ENCODE measurements at places on chromosomes 2 and 18.

- peak; percentile 37 for DNase-seq
These were observed 72.6 kb upstream of the THUMPD2 start for GRCh38 chr2:39851651-39852110.

DNA sequence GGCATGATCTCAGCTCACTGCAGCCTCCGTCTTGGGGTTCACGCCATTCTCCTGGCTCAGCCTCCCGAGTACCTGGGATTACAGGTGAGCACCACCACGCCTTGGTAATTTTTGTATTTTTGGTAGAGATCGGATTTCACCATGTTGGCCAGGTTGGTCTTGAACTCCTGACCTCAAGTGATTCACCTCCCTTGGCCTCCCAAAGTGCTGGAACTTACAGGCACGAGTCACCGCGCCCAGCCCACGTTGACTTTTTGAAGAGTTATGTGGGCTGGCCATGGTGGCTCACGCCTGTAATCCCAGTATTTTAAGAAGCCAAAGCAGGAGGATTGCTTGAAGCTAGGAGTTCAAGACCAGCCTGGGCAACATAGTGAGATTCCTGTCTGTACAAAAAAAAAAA lies 20.8 kb downstream of the CCL20 start:
- no peak for DNase-seq

- no peak for DNase-seq
These were observed 224.5 kb downstream of the TRIB2 start for GRCh38 chr2:12941203-12941602.

GRCh38 chr2:140621583-140622362 lies 1509.0 kb downstream of the LRP1B start:
- no peak for DNase-seq

GRCh38 chr2:166614029-166614428 lies 120.0 kb upstream of the SCN7A start:
- DNase-seq: no peak

GRCh38 chr2:182381225-182381624 lies 45.6 kb downstream of the PDE1A start:
- DNase-seq: no peak

- no peak for DNase-seq
These were observed 35.6 kb upstream of the UBE2F start for GRCh38 chr2:237931205-237931721.

GRCh38 chr2:181354626-181355025 lies 102.6 kb upstream of the ITGA4 start:
- no peak for DNase-seq

DNA sequence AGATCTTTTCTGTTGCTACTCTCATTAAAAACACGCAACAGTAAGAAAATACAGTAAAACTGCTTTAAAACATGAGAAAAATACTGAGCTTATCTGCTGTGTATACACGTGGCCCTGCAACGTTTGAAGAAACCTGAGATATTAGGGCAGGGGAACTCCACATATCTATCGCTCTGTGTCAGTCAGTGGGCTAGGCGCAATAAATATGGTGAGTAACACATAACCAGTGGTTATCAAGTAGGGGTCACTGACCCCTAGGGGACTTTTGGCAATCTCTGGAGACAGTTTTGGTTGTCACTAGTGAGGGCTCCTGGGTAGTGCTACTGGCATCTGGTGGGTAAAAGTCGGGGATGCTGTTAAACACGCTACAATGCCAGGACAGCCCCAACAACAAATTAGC lies 14.9 kb downstream of the STAT1 start:
- no peak for DNase-seq

GRCh38 chr2:230758566-230759480 lies 46.2 kb downstream of the CAB39 start:
- DNase-seq: no peak

DNA sequence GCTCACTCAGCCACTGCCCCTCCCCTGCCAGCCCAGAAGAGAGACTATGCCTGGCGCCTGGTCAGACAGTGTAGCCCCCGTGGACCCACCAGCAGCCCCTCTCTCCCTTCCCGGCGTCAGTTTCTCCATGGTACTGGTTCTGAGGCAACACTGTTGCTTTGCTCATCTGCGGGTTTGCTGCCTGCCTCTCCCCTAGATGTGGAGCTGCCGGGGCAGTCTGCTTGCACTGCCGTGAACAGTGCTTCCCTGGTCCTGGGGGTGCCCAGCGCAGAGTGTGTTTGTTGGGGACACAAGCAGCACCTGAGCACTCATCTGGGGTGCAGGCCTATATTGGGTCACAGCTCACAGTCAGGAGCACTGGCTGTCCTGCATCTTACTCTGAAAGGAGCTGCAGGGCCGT lies 309.9 kb downstream of the NDUFA10 start:
- no peak for DNase-seq

DNA sequence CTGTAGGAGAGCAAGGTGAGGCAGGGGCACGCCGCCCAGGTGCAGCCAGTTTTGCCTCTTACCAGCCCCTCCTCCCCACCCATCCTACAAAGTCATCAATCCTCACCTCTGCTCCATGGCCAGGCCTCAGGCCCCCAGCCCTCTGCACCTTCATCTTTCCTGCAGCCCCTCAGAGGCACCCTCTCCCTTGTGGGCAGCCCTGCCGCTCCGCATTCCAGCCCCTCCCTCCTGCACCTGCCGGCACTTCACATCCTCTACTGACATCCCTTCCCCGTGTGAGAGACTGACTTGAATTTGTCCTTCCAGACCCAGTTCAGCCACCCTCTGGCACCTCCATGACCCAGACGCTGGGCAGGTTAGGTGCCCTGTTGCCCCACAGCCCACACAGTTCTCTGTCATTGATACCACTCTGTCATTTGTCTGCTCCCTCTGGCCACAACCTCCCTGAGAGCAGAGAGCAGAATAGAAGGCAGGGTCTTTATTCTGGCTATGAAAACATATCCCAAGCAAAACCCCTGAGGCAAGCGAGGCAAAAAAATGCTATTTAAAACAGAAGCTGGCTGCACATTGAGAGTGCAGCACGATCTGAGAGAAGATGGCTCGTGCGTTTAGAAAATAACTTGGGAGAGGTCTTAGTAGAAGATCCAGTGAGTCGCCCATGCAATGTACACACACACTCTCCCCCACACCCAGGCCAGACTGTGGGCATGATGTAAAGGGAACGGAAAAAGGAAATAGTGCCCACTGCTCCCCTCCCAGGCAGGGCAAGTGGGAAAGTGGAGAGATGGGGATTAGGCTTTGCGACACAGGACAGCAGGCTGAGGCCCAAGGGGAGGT lies 25.9 kb downstream of the SDC1 start:
- DNase-seq: peak; percentile 56

DNA sequence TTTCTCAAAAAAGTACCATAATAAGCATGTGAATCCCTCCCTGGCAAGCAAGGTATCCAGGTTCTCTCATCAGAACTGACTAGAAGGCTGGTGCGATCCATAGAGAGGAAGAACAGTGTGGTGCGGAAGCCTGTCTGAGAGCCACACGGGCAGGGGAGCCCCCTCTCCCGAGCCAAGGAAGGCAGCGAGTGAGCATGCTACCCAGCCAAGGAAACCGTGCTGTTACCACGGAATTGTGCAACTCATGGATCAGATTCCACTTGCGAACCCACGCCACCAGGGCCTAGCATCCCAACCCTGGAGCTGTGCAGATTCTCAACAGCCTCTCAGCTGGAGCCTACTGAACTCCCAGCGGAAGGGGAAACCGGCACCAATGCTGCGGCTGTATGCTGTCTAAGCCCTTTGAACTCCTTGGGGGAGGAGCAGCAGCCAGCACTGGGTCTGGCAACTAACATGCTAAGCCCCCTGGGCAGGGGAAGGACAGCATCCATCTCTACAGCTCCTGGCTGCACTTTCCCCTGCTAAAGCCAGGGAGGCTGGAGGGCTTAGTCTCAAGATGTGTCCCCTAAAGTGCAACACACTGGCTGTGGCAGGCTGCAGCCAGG lies 823.1 kb downstream of the EPHA4 start:
- DNase-seq: no peak

- DNase-seq: no peak
These were observed 14.0 kb downstream of the DYM start for GRCh38 chr18:49446481-49446880.

GRCh38 chr2:99715956-99716355 lies 226.1 kb upstream of the REV1 start:
- DNase-seq: no peak

- no peak for DNase-seq
These were observed 465.1 kb downstream of the TGIF1 start for GRCh38 chr18:3914833-3915610.

DNA sequence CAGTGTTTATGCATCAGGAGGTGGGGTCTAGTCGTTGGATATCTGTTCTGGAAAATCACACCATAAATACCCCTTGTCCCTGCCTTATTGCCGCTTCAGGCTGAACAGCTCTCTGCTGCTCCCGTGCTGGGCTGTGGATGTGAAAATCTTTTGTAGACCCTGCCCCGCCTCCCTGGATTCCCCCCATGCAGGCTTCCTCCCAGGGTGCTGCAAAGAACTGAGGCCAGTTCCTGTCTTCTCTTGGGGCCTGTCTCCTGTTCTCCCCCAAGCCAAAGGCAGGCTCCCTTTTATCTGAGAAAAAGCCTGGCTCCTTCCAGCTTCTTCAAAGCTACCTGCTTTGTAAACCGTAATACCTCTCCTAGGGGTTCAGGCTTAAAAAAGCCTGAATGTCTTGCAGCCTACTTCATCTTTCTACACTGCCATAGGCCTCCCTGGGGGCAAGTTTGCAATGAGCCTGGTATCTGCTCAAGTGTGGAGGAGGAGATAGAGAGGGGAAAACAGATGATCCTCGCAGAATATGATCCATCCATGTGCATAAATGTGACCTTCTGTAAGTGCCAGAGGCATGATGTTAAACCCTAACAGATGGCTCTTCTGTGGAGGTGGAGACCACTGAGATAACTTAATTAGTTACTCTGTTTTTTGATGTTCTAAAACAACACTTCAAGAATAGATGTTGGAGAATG lies 55.3 kb downstream of the VWA3B start:
- no peak for DNase-seq

DNA sequence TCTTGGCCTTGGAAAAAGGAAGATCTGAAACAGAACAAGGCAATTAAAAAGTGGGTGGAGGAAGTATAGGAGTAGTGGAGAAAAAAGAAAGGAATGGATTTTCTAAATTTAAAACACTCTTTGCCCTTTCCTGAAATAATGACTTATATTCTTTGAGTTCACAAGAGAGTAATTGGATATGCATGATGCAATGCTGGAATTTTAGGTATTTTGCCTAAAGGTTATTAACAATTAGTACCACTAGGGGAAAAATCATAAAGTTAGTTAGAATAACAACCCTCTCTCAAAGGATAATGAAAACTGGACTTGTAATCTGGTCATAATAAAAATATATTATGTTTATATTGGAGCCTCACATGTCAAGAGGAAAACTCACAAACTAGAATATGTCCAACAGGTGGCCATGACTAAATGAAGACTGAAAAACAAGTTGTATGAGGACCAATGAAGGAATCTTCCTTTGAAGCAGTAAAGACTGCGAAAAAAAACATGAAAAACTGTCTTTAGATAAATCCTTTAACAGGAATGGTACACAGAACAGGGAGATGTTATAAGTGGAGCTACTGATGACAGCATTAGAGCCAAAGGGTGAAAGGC lies 281.8 kb downstream of the NCKAP5 start:
- no peak for DNase-seq

DNA sequence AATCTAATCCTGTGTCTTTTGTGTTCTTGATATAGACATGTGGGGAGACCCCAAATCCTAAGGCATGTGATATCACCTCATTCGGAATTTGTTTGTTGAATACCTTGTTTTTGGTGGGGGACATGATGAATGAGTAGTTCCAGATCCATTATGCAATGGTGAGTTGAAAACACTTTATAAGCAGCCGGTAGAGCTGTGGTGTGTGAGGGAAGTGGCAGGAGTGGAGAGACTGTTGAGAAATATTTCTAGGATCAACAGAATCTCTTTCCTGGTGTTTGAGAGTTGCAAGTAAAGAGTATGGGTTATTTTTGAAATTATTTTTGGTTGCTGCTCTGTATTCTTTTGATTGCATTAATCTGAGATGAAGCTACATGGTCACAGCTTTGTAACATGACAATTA lies 34.4 kb downstream of the LHCGR start:
- no peak for DNase-seq

- no peak for DNase-seq
These were observed 264.5 kb downstream of the CNTNAP5 start for GRCh38 chr2:124289615-124290014.

DNA sequence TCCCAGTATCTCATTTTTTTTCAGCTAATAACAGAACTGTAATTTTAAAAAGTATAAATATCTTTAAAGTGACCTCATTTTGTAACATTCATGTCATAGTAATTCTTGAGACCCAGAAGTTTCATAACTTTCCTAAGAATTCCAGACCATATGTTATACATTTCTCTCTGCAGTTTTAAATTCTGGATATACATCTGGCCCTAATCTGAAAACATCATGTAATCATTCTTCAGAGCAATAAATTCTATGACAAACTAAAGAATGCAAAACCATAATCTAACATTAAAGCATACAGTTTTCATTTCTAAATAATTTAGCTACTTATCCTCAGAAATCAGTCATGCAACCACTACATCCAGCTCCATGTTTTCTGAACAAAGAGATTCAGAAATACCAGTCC lies 198.3 kb upstream of the SLC35G4 start:
- DNase-seq: no peak

DNA sequence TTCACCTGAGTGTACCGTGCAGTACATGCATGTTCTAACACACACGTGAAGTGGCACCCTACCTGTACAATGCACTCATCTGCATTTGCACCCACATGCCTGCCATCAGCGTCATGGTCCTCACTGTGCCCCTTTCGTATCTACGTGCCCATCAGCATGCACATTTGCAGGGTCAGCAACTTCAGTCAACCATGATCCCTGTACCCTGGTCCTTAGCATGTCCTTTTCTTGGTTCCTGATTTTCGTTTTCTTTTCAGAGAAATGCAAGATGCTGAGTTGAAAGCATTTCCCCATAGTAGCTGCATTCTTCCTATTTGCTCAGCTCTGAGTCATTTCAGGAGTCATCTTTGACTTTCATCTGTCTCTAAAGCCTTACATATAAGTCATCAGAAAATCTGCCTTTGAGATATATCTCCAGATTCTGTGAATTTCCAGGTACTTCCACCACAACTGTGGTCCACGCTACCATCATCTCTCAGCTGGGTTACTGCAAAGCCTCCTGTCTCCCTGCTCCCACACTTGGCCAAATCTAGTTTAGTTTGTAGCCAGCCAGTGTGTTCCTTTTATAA lies 14.7 kb upstream of the PUM2 start:
- DNase-seq: no peak

- peak; percentile 57 for DNase-seq
These were observed at the start of gene SCN7A for GRCh38 chr2:166494140-166494624. Gene SCN7A (minus strand): TSS chr2:166494249. CDS start chr2:166477696, 16,553 bp downstream.

GRCh38 chr18:31778391-31778950 lies 17.8 kb upstream of the SLC25A52 start:
- no peak for DNase-seq

GRCh38 chr18:3688690-3689089 lies 238.7 kb downstream of the TGIF1 start:
- DNase-seq: peak; percentile 50

DNA sequence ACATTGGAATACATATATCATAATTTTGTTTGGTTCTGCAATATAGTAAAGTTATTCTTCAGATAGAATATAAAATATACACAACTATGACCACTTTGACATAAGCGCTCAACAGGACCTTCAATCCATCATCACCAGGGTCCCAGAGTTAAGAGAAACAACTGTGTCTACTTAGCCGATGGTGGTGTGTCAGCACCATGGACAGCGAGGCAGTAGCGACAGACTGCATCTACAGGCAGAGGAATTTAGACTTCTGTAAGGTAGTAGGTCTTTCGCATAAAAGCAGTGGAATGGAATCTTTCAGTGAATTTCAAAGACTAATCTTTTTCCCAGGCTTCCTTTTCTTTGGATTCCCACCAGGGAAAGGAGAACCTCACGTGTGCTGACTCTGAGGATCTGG lies 20.5 kb upstream of the LRPPRC start:
- DNase-seq: peak; percentile 77

GRCh38 chr18:73842795-73843394 lies 304.7 kb downstream of the FBXO15 start:
- peak; percentile 68 for DNase-seq
